Kasumi-1 (cell line): ENCODE measurements at places on chromosomes 3 and 15.

DNA sequence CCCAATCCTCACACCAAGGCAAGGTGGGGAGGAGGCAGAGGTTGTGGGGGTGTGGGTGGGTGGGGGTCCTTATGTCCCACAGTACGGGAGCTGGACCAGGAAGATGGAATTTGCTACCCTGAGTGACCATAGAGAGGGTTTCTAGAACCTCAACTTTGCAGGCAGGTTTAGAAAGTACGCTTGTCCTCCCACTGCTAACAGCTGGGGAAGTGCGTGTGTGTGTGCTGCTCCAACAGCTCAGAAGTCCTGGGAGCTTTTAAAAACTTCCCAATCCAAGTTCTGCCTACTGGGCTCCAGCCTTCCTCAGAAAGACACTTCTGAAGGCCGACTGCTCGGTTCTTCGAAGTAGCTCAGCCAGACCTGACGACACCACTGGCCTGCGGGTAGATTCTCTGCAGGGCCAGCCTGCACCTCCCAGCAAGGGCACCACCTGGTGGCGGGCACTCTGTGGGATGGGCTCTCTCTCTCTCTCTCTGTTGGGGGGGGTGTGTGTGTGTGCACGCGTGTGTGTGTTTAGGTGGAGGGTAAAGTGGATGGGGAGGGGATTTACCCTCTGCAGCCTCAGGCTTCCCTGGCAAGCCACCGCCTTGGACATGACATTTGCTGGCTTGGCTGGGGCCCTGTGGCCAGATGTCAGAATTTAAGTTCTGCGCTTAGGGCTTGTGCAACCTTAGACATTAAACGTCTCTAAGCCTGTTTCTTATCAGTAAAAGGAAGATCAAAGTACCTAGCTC is 15.6 kb downstream of the TMEM158 start:
- DNase-seq: peak; percentile 15

DNA sequence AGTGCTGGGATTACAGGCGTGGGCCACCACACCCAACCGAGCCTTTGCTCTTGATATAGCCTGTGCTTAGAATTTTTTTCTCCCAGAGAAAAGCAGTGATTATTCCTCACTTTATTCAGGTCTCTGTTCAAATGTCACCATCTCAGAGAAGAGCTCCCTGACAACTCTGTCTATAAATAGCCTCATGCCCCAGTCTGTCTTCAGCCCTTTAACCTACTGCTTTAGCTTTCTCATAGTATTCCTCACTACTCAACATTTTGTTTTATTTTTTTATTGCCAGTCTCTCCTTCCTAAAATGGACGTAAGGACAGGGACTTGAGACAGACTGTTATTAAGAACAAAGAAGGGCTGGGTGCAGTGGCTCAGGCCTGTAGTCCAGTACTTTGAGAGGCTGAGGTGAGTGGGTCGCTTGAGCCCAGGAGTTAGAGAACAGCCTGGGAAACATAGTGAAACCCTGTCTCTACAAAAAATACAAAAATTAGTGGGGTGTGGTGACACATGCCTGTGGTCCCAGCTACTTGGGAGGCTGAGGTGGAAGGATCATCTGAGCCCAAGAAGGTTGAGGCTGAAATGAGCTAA is 78.7 kb upstream of the TTBK2 start:
- no peak for DNase-seq

DNA sequence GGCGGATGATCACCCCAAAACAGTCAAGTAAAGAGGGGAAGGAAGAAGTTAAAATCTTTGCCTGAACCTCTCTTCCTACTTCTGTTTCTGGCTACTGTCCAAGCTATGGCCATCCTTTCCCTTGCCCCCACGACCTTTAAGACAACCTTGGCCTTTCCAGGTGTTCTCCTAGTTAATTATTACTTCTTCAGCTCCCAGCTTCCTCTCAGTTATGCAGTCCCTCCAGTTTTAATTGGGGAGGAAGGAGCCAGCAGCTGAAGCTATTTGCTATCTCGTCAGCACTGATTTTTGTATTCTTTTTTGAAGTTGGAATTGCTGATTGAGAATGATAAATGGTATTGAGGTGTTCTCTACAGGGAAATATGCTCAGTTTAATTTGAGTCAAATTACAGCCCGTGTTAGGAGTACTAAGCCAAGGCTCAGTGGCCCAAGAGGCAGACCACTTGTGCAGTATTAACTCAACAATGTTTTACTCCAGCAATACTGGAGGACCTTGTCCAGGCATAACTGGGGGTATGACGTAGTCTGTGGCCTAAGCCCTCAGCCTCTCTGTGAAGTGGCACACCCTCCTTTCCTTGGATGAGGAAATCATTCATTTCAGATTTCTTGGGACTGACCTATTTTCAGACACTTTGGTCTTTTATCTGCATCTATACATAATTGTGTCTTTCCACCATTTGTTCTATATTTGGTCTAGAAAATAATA is 336.9 kb downstream of the SLC9A9 start:
- DNase-seq: no peak

GRCh38 chr3:176994891-176995781 is 202.1 kb downstream of the TBL1XR1 start:
- DNase-seq: no peak

GRCh38 chr3:138057384-138057783 is 47.4 kb downstream of the CLDN18 start:
- DNase-seq: no peak

DNA sequence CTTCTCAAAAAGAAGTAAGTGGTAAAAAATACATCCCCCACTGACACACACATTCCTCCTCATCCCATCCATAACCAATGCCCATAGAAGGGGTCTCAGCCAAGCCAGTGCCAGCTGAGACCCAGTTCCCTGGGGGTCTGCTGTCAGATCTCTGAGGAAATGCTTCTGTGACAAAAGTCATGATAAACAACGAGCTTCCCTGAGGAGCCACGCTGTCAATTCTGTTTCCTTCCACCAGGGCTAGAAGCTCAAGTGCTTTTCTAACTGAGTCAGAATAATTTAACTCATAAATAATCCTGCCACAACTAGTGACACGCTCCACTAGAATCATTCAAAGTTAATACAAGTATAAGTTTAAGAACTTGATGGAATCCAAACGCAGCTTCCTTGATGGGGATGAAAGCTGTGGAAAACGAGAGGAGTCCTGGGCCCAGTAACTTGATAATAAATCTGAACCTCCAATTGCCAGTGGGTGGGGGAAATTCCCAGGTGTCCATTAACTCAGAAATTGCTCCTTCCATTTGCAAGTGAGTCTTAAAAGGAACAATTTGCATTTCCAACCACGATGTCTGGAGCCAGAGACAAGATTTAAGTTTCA is 348.7 kb upstream of the LMCD1 start:
- DNase-seq: no peak

GRCh38 chr3:130686833-130687232 is 59.8 kb downstream of the PIK3R4 start:
- no peak for DNase-seq

DNA sequence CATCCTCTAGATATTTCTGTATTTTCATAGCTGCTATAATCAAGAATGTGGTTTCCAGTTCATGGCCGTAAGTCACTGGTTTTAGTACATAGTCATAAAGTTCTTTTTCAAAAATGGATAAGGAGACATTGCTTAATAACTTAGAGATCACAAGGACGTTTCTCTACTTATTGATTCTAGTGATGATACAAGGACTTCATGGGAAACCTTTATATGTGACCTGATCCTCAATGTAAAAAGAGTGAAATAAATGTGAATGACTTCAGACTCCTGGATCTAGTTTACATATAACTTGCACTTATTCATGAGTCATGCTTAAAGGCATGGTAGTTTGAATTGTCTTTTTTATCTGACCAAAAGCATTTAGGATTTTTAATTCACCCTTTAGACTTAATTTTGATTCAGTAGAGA is 35.2 kb downstream of the TSC22D2 start:
- no peak for DNase-seq

- no peak for DNase-seq
Observed at GRCh38 chr3:130904491-130904890, 10.6 kb downstream of the ATP2C1 start.

DNA sequence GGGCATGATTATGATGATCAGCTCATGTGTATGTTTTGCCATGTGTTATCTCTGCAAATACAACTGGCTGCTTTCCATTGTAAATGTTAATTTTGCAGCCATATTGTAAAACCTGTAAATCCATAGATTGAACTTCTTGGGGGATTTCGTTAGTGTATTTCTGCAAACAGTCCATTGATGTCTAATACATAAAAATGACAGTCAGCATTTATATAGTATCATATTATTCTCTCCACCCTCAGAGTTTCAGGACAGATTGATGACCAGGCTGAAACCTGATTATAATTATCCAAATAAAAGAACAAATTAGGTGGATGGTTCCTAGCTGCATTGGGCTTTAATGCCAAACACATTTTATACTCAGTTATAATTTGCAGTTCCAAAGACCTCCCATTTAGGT is 276.8 kb downstream of the FEZF2 start:
- no peak for DNase-seq

- no peak for DNase-seq
Observed at GRCh38 chr3:11509173-11510000, 134.3 kb downstream of the VGLL4 start.

GRCh38 chr3:4977001-4977852 is 2.0 kb upstream of the BHLHE40 start:
- DNase-seq: peak; percentile 73

GRCh38 chr3:16911916-16912315 is 27.2 kb downstream of the PLCL2 start:
- DNase-seq: no peak

GRCh38 chr15:71112429-71112828 is 2.8 kb upstream of the THSD4 start:
- DNase-seq: no peak

DNA sequence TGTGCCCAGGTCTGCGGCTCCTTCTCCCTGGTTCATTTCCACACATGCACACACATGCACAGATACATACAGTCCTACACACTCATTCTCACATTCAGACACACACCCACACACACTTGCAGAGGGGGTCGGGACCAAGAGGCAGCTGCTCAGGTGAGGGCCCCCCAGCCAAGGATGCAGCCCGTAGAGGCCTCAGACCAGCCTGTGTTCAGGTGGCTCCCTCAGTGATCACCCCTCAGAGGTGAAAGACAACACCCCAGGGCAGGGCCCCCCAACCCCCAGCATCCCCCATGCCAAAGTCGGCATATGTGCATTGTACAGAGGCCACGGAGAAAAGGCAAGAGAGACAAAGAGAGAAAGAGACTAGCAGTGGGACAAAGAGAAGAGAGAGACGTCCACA is 5.9 kb upstream of the CORO2B start:
- no peak for DNase-seq

GRCh38 chr15:31296646-31297574 is 29.7 kb upstream of the KLF13 start:
- DNase-seq: no peak

- no peak for DNase-seq
Observed at GRCh38 chr3:196995027-196995426, 26.4 kb upstream of the PIGZ start.

- no peak for DNase-seq
Observed at GRCh38 chr3:100159331-100160153, 45.2 kb upstream of the FILIP1L start.

GRCh38 chr3:62007036-62007435 is 366.3 kb downstream of the FEZF2 start:
- DNase-seq: no peak

DNA sequence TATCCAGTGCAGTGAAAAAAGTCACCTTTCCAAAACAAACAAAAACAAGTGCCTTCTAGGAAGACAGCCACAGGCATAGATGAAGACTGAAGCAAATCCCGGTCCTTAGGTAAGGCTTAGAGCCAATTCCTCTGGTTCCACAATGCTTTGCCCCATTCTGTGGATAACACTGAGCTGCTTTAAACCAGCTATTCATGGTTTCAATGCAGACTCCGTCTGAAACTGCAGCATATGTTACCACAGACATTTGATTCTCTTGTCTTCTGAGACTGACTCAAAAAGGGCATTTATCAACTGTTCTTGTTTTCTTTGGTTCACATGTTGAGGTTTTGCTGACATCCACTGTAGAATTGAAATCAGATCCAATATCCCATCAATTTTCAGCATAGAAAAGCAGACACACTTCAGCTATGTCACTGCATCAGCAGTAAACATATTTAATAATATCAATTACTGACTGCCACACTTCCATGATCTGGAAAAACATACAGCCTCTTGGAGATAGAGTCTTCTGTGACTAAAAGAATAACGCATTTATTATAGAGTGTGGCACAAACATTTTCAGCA is 659.3 kb downstream of the ROBO2 start:
- DNase-seq: no peak

- no peak for DNase-seq
Observed at GRCh38 chr15:97899981-97900380, 60.5 kb upstream of the ARRDC4 start.

DNA sequence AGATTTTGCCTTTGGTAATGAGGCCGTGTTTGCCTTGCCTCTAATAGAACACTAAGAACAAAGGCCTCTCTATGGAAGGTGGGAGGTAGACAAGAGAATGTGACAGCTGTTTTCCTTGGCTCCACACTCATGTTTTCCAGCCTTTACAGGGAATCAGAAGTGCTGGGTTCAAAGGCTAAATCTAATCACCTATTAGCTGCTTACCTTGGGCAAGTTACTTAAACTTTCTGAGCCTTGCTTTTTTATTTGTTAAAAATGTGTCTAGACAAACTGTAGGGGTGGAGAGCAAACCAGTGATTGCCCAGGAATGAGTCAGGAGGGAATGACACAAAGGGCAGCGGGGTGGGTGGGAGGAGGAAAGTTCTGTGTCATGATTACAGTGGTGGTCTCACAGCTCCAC is 179.0 kb downstream of the P3H2 start:
- DNase-seq: no peak

DNA sequence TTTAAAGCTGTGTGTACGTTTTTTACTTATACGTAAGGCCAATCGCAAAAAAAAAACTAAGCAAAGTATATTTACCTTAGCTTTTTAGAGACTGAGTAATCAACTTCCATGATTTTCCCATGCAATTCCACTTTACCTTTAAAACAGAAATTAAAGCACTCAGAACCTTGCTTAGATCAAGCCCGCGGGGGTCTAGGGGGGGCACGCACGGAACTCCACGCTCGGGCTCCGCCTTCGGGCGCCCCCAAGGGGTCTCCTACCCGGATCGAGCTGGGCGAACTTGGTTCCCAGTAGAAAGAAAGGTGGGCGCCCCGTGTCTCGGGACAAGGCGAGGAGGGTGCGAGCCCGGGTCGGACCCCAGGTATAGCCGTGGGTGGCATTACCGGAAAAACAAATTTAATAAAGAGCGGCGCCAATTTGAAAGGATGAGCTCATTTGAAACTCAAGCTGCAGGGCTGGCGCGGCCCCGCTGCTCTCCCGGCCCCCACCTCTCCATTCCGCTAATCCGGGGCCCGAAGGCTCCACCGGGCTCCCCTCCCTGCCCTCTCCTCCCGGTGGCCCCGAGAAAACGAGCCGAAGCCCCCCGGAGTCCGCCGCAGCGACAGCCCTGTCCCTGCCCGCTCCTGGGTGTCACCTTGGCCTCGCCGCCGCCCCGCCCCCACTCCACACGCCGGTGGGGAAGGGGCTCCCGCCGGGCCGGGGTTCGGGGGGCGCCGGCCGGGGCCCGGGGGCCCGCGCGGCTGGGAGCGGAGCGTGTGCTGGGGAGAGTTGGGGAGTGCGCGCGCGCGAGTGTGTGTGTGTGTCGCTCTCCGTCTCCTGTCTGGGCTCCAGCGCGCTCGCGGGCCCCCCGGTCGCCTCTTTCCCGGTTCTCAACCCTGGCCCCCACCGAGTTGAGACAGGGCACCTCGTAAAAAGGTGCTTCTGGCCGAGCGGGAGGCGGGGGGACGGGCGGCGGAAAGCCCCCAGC is 1.5 kb downstream of the IGF2BP2 start:
- peak; percentile 51 for DNase-seq

GRCh38 chr15:79973456-79974195 is 2.6 kb upstream of the BCL2A1 start:
- DNase-seq: no peak
